ENCODE measurements at places on chromosomes 2 and 18. TPM values are rescaled to one million over a fixed set of nuclear protein-coding genes. Genes with fewer than 3 reads are reported as not detected.

Gene UGT1A10
- total RNA-seq, result not detected

Gene TSN
- 48.2 TPM for total RNA-seq

DNA sequence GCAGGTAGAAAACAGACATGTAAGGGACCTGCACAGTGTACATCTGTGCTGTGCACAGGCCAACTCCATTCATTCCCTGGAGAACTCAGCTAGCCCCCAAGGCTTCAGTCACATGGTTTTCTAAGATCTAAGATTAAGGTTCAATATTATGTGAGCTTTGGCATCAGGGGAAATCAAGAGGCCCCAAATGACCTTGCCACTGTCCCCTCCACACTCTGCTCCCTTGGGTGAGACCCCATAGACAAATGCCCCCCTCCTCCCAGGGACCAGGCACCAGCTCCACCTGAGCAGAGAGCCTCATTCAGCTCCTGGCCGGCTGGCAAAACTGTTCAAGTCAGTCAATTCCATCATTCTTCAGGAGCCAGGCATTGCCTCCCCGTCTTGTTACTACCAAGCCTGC lies 93.6 kb upstream of the TMEM18 start:
- H3K27me3 ChIP-seq, result no peaks in the 10 kb centered on the region
- H3K27ac ChIP-seq, result no peak overlapping the region
- H3K4me1 ChIP-seq, result no peaks in the 10 kb centered on the region

Gene CYP27A1
- 180 TPM for total RNA-seq

GRCh38 chr2:239225371-239225851 lies 175.4 kb downstream of the HDAC4 start:
- H3K27me3 ChIP-seq, result no peaks in the 10 kb centered on the region
- no peak overlapping the region for H3K4me3 ChIP-seq
- no peaks in the 10 kb centered on the region for H3K36me3 ChIP-seq
- no peak for DNase-seq
- peak overlapping the region; percentile 58 for H3K27ac ChIP-seq

DNA sequence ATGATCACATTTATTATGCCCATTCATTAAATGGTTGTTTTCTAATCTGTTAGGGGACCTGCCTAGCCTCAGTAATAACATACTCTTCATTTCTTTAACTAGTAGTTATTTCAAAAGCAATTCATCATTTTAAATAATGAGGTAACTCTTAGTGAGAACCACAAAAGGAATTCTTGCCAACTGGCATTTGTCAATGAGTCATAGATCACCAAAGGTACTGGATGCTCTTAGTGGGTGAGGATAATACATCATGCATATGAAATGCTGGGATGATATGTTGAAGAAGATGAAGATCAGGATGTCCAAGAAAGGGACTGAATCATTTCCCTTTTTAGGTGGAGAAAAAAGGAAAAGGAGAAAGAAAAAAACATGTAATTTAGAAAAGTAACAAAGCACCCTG lies 826.2 kb upstream of the DDX18 start:
- no peak overlapping the region for H3K4me3 ChIP-seq
- no peaks in the 10 kb centered on the region for H3K27me3 ChIP-seq
- no peak overlapping the region for H3K27ac ChIP-seq
- no peaks in the 10 kb centered on the region for H3K4me1 ChIP-seq

DNA sequence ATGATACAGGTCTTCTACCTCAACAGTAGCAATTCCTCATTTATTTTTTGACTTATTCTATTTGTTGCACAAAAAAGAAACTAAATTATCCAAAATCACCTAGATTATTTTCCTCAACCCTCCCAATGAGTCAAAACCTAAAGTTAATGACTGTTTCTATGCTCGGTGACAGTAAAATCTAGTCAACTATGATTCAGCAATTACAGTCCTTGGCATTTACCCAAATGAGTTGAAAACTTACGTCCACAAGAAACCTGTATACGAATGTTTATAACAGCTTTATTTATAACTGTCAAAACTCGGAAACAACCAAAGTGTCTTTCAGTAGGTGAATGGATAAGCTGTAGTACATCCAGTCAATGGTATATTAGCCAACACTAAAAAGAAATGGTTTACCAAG lies 439.3 kb downstream of the CBLN2 start:
- H3K4me1 ChIP-seq, result no peaks in the 10 kb centered on the region
- H3K36me3 ChIP-seq, result no peaks in the 10 kb centered on the region
- no peak overlapping the region for H3K4me3 ChIP-seq
- DNase-seq, result no peak
- H3K27me3 ChIP-seq, result no peaks in the 10 kb centered on the region
- no peak overlapping the region for H3K27ac ChIP-seq

DNA sequence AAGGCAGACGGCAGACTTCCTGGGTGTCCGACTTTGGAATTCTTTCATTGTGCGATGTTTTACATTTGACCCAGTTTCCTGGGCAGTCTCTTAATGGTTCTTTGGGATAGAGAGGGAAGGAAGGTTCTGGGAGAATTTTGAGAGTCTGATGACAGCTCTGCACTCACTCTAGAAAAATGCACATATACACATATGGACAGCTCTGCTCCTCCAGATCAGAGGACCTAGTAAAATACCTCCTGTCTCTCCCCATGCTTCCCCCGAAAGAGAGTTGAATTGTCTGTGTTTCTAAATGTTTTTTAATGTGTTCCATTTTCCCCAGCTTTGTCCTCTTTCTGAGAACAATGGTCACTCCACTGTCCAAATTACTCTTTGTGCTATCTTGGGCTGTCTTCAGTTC lies 102.0 kb upstream of the CXCR4 start:
- H3K36me3 ChIP-seq, result no peaks in the 10 kb centered on the region
- peaks cover 6% of the 10 kb centered on the region for H3K4me1 ChIP-seq
- H3K27me3 ChIP-seq, result no peaks in the 10 kb centered on the region
- no peak for DNase-seq
- no peak overlapping the region for H3K27ac ChIP-seq

Gene HRH4
- total RNA-seq, result 1.7 TPM

Gene AMER3
- total RNA-seq, result not detected

Gene PSTPIP2
- 9.8 TPM for total RNA-seq

- H3K27me3 ChIP-seq, result no peaks in the 10 kb centered on the region
- H3K36me3 ChIP-seq, result no peaks in the 10 kb centered on the region
- H3K27ac ChIP-seq, result no peak overlapping the region
- no peaks in the 10 kb centered on the region for H3K4me1 ChIP-seq
- no peak overlapping the region for H3K4me3 ChIP-seq
These were observed 583.1 kb upstream of the HS6ST1 start for GRCh38 chr2:128901572-128902391.

- H3K27me3 ChIP-seq, result no peaks in the 10 kb centered on the region
- H3K4me3 ChIP-seq, result no peak overlapping the region
- no peak overlapping the region for H3K27ac ChIP-seq
These were observed 104.2 kb downstream of the ZNF521 start for GRCh38 chr18:25247725-25248124.

DNA sequence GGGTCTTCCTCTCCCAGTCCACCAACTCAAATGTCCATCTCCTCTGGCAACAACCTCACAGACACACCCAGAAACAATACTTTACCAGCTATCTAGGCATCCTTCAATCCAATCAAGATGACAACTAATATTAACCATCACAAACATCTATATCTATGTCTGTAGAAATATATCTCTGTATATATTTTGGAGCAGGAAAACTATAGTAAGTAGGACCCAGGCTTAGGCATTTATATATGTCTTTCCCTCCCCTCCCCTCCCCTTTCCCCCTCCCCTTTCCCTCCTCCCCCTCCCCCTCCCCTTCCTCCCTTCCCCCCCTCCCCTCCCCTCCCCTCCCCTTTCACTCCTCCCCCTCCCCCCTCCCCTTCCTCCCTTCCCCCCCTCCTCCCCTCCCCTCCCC lies 210.5 kb downstream of the RNF144A start:
- DNase-seq, result no peak
- no peaks in the 10 kb centered on the region for H3K27me3 ChIP-seq
- H3K4me1 ChIP-seq, result no peaks in the 10 kb centered on the region
- H3K36me3 ChIP-seq, result no peaks in the 10 kb centered on the region
- H3K27ac ChIP-seq, result no peak overlapping the region

GRCh38 chr2:20156836-20157192 lies 68.1 kb downstream of the SDC1 start:
- no peak for DNase-seq
- no peaks in the 10 kb centered on the region for H3K4me1 ChIP-seq
- no peak overlapping the region for H3K4me3 ChIP-seq
- no peaks in the 10 kb centered on the region for H3K27me3 ChIP-seq
- no peak overlapping the region for H3K27ac ChIP-seq

DNA sequence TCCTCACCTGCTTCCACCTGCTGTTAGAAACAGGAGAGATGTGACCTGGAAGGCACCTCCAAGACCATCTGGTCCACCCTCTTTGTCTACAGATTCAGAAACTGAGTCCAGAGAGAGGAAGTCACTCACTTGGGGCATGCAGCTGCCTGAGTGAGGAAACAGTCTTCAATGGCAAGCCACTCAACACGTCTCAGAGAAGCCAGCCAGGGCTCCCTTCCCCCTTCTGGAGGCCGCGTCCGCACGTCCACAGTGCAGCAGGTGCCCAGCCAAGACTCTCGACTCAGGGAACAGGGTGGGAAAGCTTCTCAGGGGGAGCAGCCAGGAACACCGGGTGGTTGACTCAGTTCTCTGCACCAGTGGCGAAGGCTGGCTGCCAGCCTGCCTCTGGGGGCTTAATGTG lies 201.7 kb downstream of the BCL11A start:
- DNase-seq, result no peak
- H3K4me3 ChIP-seq, result no peak overlapping the region
- H3K36me3 ChIP-seq, result no peaks in the 10 kb centered on the region
- no peaks in the 10 kb centered on the region for H3K4me1 ChIP-seq
- H3K27ac ChIP-seq, result no peak overlapping the region
- no peaks in the 10 kb centered on the region for H3K27me3 ChIP-seq

- no peak overlapping the region for H3K4me3 ChIP-seq
- peaks cover 58% of the 10 kb centered on the region for H3K27me3 ChIP-seq
- peaks cover 5% of the 10 kb centered on the region for H3K4me1 ChIP-seq
- no peak overlapping the region for H3K27ac ChIP-seq
- peak; percentile 58 for DNase-seq
These were observed 9.7 kb upstream of the TEKT4 start for GRCh38 chr2:94861308-94862152.

DNA sequence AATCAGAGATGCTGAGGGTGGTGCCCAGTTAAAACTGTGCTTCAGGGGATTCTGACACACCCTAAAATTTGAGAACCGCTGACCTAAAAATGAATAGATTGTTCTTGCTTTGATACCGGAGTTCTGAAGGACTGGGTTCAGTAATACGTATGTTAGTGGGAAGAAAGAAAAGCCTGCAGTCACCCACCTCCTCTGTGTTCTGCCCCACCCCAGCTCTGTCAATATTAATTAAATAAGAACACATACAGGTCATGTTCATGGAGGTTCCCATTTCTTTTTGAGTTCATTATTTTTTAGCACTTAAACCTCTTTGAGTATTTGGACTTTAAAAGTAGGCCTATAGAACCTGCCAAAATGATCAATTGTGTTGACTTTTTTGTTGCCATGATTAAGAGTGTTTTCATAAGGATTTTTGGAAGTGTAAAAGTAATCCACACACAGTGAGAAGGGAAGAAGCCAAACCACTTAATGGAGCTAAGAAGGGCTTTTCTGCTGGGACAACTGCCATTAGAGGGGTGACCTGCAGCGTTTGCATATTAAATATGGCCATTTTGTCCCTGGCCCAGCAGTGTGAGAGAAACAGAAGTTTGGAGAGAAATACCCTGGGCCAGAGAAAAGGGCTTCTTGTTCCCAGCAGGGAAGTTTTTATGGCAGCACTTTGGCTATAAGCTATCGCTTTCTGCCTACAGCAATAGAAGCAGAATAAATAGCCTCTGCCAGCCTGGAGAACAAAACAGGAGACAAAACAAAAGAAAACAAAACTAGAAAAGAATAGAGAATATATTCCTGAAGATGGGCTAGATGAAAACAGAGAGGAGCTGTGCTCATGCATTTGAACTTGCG lies 80.7 kb upstream of the RNF152 start:
- no peaks in the 10 kb centered on the region for H3K36me3 ChIP-seq
- no peak overlapping the region for H3K4me3 ChIP-seq
- DNase-seq, result no peak
- H3K27me3 ChIP-seq, result no peaks in the 10 kb centered on the region
- H3K4me1 ChIP-seq, result no peaks in the 10 kb centered on the region

- peaks cover 91% of the 10 kb centered on the region for H3K36me3 ChIP-seq
- H3K27me3 ChIP-seq, result no peaks in the 10 kb centered on the region
- no peak for DNase-seq
These were observed 61.4 kb upstream of the DNER start for GRCh38 chr2:229775614-229776313.

GRCh38 chr18:58064406-58064998 lies 20.5 kb downstream of the NEDD4L start:
- H3K4me3 ChIP-seq, result no peak overlapping the region
- H3K4me1 ChIP-seq, result no peaks in the 10 kb centered on the region
- no peaks in the 10 kb centered on the region for H3K36me3 ChIP-seq
- no peaks in the 10 kb centered on the region for H3K27me3 ChIP-seq
- no peak for DNase-seq
- H3K27ac ChIP-seq, result no peak overlapping the region

GRCh38 chr2:5021136-5021535 lies 671.0 kb upstream of the SOX11 start:
- no peaks in the 10 kb centered on the region for H3K4me1 ChIP-seq
- no peak for DNase-seq
- H3K36me3 ChIP-seq, result no peaks in the 10 kb centered on the region
- H3K27me3 ChIP-seq, result no peaks in the 10 kb centered on the region
- H3K27ac ChIP-seq, result no peak overlapping the region

Gene LYPD1
- total RNA-seq, result 1.2 TPM

GRCh38 chr2:203535784-203536585 lies 884 bp upstream of the RAPH1 start:
- H3K27ac ChIP-seq, result peak overlapping the region; percentile 91
- H3K4me3 ChIP-seq, result peak overlapping the region; percentile 58
- no peak for DNase-seq
- H3K4me1 ChIP-seq, result peaks cover 14% of the 10 kb centered on the region
- H3K36me3 ChIP-seq, result no peaks in the 10 kb centered on the region
- no peaks in the 10 kb centered on the region for H3K27me3 ChIP-seq

- H3K27me3 ChIP-seq, result no peaks in the 10 kb centered on the region
- no peak overlapping the region for H3K4me3 ChIP-seq
- no peak overlapping the region for H3K27ac ChIP-seq
- no peak for DNase-seq
These were observed 154.9 kb upstream of the NCKAP5 start for GRCh38 chr2:133723133-133723532.
